ENCODE measurements at places on chromosomes 4 and X.

- no peak for DNase-seq
Measured at GRCh38 chr4:24143741-24144140, 253.9 kb upstream of the PPARGC1A start.

- DNase-seq, result no peak
Measured at GRCh38 chr4:54213001-54213400, 16.1 kb upstream of the PDGFRA start.

DNA sequence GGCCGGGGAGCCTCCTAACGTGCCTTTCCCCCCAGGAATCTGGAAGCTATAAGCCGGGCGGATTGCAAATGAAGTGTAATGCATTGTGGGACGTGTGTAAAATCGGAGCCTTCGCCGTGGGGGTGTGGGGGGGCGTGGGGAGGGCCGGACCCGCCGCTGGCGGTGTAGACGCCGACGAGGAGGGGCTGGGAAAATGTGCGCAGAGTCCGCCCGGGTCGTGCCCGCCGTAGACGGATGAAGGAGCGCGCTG lies 1.3 kb downstream of the STOX2 start:
- no peak for DNase-seq

- DNase-seq, result no peak
Measured at GRCh38 chr4:147822128-147822527, 90.2 kb downstream of the ARHGAP10 start.

- DNase-seq, result no peak
Measured at GRCh38 chr4:178633263-178633662, 1191.0 kb upstream of the AGA start.

GRCh38 chrX:11531226-11531625 lies 134.5 kb downstream of the ARHGAP6 start:
- DNase-seq, result no peak

DNA sequence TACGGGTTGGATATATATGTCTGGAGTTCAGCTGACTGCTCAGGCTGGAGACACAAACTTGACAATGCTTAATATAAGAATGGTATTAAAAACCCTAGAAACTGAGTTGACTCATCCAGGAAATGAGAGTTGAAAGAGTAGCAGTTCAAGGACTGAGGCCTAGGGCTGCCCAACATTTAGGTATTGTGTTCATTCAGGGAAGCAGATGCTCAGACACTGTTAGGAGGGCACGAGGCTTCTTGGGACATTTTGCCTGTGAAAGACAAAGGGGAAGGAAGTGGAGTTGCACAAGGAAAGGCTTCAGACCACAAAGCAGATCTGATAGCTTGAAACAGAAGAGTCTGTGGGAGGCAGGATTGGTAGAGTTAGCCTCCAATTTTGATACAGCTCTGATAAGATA lies 52.0 kb upstream of the HS3ST1 start:
- no peak for DNase-seq

DNA sequence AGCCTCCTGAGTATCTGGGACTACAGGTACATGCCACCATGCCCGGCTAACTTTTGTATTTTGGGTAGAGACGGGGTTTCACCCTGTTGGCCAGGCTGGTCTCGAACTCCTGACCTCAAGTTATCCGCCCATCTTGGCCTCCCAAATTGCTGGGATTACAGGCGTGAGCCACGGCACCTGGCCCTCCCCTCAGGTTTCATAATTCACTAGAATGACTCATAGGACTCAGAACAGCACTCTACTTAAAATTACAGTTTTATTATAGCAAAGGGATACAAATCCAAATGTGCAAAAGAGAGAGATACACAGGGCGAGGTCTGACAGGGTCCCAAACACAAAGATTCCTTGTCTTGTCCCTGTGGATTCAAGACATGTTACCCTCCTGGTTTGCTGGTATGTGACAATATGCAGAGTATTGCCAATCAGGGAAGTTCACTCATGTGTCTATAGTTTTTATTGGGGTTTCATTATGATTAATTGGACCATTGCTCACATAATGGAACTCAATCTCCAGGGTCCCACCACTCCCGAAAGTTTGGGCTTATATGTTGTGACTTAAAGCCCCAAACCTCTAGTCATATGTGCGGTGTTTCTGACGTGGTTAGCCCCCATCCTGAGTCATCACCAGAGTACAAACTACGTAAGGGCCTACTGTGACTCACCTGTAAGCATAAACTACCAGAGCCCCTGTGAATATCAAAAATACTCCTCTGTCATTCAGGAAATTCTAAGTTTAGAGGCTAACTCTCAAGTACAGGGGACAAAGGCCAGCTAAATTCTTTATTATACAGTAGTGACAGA lies 5.2 kb downstream of the YIPF6 start:
- no peak for DNase-seq

DNA sequence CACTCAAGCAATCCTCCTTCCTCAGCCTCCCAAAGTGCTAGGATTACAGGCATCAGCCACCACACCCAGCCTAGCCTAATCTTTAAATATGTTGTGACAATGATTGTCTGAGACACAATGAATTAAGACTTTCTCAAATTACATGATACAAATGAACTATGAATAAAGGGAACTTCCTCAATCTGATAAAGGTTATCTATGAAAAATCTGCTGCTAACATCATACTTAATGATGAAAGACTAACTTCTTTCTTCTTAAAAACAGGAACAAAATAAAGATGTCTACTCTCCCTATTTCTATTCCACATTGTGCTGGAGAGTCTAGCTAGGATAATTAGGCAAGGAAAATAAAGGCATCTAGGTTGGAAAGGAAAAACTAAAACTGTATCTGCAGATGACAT lies 60.0 kb downstream of the PDHA1 start:
- DNase-seq, result no peak

GRCh38 chr4:33628296-33628695 lies 2616.0 kb downstream of the ARAP2 start:
- DNase-seq, result no peak

- DNase-seq, result no peak
Measured at GRCh38 chrX:149570668-149571067, 16.6 kb downstream of the MAGEA9B start.

DNA sequence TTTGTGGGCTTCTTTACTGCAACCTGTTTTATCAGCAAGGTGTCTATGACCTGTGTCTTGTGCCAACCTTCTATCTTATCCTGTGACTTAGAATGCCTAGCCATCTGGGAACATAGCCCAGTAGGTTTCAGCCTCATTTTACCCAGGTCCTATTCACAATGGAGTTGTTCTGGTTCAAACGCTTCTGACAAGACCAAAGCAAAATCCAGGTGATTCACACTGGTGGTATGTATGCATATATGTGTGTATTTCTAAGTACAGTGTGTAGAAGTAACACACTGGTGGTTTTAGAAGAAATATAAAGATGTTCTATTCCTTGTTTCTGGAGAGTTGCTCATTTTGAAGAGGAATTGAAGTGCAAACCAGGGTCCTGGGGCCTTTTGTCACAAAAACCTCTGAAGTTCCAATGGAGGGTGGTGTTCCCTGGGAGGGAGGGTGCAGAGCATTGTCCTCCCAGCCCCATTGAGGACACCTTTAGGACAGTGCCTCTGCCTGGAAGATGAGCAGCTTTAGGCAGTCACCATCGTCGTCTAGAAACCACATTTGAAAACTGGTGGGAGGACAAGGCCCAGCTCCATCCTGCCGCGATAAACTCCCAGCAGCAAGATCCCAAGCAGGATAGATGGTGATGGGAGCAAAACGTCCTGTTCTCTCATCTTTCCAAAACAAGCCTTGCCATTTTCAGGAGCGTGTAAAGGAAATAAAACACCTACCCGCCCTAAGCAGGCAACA lies 191.4 kb downstream of the TSPAN5 start:
- DNase-seq, result no peak

DNA sequence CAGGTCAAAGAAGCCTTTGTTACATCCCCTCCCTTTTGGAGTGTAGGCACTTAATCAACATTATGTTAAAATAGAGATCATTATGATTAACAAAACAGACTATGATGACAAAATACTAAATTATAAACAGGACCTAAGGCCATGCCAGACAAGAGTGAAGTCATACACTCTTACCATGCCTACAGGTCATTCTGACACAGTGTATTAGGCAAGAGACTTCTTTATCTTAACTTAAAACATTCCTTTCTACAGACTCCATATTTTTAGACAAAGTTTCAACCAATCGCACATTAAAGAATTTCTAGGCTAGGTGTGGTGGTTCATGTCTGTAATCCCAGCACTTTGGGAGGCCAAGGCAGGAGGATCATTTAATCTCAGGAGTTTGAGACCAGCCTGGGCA lies 128.6 kb upstream of the SLC34A2 start:
- DNase-seq, result no peak

GRCh38 chrX:136827026-136827425 lies 46.3 kb upstream of the ARHGEF6 start:
- DNase-seq, result no peak

DNA sequence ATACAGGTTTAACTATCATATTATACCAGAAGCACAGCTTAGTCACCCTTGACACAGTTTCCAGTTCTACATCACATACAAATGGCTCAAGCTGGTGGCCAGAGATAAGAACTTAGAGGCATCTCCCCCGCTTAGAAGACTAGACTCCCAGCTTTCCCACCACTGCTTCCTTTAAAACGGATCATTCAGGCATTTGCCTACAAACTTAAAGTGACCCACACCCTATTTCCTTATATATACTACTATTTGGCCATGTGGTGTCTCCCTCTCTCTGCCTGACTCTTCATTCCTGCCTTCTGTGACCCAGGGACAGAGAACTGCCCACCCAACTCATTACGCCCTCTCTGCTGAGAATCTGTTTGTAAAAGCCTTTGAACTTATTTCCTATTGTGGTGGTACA lies 781.2 kb upstream of the DIAPH2 start:
- DNase-seq, result no peak

GRCh38 chr4:10273030-10273429 lies 156.4 kb upstream of the WDR1 start:
- DNase-seq, result no peak

- DNase-seq, result no peak
Measured at GRCh38 chr4:101025755-101026154, 321.6 kb downstream of the PPP3CA start.

DNA sequence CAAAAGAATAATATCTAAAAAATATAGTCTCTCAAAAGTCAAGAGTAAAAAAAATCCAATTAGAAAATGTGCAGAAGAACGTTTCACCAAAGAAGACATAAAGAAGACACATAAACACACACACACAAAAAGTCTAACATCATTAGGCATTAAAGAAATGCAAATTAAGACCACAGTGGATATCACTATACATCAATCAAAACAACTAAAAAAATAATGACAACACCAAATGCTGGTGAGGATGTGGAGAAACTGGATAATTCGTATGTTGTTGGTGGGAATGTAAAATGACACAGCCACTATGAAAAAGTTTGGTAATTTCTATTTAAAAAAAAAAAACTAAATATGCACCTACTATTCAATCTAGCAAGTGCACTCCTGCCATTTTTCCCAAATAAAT lies 66.4 kb downstream of the LRBA start:
- no peak for DNase-seq

- no peak for DNase-seq
Measured at GRCh38 chrX:46575991-46576392, 2.4 kb downstream of the CHST7 start.

DNA sequence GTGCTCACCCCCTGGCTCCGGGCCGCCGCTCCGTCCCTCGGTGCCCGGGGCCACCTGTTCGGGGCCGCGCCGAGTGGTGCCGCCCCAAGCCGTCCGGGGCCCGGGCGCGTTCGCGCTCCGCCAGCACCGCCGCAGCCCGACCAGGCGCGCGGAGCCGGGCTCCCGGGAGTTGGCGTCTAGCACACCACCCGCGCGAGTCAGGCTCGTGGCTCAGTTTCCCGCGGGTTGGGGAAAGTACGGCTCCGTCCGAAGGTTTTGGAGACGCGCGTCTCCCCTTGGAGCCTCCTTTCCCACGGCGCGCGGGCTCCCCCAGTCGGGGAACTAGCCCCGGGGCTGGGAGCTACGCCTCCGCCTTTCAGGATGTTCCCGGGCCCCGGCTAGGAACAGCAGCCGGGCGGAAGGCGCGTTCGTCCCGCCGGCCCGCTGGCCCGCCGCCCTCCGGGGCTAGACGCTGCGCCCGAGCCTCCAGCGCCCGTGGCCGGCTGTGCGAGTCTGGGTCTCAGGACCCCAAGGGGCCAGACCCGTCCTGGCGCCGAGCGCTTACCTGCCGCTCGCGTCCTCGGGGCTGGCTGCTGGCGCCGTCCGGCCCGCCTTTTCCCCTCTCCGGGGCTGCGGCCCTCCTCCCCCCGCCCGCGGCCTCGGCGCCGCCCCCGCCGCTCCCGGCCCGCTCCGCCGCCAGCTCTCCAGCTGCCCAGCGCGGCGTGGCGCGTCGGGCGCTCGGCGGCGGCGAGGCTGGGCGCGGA lies at the start of gene ADGRG2:
ADGRG2 (minus strand) TSS at position 571 of the 743 bp plus-strand sequence. CDS start 53,634 bp downstream, outside the sequence.
- peak; percentile 20 for DNase-seq

DNA sequence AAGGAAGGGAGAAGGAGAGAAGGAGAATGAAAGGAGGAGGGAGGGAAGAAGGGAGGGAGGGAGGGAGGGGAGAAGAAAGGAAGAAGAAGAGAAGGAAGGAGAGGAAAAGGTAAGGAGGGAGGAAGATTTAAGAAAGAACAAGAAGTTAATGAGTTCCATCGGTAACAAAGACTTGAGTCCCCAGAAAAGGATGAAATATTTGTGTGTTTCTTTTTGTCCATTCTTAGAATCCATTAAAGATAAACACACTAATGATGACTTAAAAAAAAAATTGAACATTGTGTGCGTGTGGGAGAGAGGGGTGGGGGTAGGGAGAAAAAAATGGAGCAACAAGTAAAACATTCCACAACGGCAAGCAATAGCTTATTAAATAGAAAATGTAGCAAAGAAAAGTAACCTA lies 131.4 kb downstream of the THOC2 start:
- DNase-seq, result no peak

GRCh38 chrX:18543738-18544137 lies 118.3 kb downstream of the CDKL5 start:
- no peak for DNase-seq

- DNase-seq, result peak; percentile 18
Measured at GRCh38 chrX:119784747-119785446, 6.5 kb downstream of the RPL39 start.

DNA sequence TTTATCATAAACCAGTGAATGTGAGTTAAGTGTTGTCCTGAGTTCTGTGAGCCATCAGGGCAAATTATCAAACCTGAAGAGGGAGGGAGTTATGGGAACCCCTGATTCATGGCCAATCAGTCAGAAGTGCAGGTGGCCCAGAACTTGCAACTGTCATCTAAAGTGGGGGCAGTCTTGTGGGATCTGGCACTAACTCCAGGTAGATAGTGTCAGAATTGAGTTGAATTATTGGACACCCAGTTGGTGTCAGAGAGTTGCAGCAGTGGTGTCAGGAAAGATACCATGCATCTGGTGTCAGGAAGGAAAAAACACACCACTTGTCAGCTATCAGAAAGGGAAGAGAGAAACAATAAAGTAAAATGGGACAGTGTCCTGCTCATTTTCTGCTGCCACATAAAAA lies 8.4 kb downstream of the CORIN start:
- no peak for DNase-seq

GRCh38 chrX:120499301-120500072 lies 30.4 kb upstream of the LAMP2 start:
- no peak for DNase-seq

Measured in neural crest cell (in vitro differentiated cells).